ENCODE measurements at places on chromosomes 3 and 15.

- peak; percentile 4 for DNase-seq
These were observed 65.6 kb downstream of the ZBTB20 start for GRCh38 chr3:115081444-115081843.

GRCh38 chr3:123626881-123627280 lies 42.0 kb upstream of the HACD2 start:
- DNase-seq = no peak

DNA sequence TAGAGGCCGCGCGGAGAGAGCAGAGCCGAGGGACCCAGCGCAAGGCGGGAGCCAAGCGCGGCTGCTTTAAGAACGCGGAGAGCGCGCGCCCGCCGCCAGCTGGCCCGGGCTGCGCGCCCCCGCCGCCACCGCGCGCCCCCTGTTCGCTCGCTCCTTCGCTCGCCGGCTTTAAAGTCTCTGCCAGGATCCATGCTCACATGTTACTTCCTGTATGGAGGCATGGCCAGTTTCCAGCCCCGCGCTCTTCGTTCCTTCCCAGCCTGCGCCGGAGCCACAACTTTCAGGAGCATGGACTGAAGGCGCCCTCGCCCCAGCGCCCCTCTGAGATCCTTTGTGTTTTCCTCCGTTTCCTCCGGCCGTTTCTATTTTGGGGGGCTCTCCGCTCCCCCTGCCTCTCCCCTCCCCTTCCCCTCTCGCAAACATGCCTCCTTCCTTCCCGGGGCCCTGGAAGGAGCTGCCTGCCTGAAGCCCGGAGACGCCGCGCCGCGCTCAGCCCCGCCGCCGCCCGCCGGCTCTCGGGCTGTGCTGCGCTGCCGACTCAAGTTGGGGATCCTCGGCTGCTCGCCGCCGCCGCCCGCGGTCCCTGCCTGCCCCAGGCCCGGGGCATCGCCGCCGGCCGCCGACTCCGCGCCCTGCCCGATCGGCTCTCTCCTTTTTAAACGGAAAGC lies at the start of gene PTPRG:
PTPRG (plus strand) TSS at position 198 of the 668 bp plus-strand sequence. CDS start 717 bp downstream, outside the sequence.
- DNase-seq = peak; percentile 57

DNA sequence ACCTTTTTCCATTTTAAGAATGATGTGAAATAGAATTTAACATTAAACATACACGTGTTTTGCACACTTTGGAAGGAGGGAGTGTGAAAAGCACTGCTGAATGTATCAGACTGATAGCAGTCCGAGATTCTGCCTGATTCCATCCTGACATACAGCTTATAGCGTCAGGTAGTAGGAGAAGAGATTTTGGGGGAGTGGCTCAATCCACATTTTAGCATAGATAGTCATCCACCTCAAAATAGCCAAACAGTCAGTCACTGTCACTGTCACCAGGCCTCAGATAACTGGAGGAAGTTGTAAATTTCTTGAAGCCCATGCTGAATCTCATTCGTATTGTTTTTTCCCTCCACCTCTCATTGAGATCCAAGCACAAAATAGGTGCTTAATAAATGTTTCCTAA lies 35.4 kb upstream of the ARHGEF26 start:
- DNase-seq = no peak

DNA sequence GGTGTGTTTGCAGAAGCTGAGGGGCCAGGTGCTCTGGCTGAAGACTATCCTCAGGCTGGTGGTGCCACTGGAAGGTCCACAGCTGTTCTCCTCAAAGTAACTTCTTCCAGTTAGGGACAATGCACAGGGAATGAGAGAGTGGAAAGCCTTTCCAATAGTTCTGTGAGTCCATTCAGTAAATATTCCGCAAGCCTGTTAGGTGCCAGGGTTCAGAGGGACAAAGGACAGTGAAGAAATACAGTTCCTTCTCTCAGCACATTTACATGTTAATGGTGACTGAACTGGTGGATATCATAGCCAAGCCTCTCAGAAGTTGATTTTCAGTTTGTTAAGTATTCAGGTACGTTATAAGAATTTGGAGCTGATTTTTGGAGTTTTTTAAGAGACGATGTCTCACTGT lies 122.5 kb downstream of the C3orf70 start:
- DNase-seq = no peak

DNA sequence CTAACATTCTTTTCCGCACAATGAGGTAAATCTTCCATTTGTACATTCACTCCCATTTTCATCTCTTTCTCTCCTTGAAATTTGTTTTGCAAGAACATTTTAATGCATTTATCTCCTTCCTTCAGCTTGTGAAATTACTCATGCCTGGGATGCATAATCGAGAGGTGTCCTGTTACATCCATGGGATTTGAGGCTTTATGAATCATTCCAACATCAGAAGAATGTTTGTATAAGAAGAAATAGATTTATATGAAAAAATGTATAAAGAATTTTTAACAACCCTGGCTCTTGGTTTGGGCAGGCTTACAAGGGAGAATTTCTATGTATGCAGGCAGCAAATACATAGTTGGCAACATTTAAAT lies 93.2 kb upstream of the MBNL1 start:
- DNase-seq = no peak

GRCh38 chr3:146019508-146019907 lies 141.5 kb downstream of the PLOD2 start:
- DNase-seq = no peak

- no peak for DNase-seq
These were observed 319.6 kb upstream of the SEMA6D start for GRCh38 chr15:47397655-47398054.

DNA sequence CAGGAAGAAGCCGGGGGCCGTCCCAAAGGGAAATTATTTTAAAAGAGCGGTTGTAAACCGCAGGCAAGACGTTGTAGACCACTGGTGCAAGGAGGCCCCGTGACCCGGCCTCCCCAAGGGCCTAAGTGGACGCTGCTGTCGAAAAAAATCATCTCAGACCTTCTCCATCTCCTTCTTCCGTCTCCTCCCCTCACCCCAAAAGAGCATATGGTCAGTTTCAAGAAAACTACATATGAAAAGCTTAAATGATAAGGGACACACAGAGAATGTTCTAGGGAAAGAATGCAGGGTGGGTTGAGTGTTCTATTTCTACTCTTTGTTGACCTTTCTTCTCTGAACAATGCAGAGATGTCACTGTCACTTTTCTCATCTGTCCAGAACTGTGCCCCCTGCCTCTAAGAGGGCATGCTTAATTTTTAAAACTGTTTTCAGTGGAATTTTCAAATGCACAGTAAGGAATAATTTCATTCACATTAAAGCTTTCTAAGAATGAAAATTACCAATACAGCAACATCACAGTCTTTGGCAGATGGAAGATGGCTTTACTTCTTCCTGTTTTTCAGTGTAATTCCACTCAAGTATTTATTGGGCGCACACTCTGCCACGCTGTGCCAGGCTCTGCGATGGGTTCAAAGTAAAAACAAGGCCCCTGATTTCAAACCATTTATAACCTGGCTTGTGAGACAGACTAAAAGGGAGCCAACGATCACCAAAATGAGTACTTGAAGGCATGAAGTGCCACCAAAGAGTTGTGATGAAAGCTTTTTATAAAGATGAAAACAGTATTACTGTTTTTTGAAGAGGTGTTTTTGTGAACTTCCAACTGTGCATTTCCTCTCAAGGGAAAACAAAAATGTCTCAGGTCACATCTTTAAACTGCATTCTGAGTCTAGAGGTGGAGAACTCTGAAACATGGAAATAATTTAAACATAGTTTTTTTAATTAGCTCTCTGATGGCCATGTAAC lies 891 bp upstream of the TOP2B start:
- DNase-seq = no peak

GRCh38 chr3:157306502-157306901 lies 130.1 kb upstream of the PTX3 start:
- no peak for DNase-seq

DNA sequence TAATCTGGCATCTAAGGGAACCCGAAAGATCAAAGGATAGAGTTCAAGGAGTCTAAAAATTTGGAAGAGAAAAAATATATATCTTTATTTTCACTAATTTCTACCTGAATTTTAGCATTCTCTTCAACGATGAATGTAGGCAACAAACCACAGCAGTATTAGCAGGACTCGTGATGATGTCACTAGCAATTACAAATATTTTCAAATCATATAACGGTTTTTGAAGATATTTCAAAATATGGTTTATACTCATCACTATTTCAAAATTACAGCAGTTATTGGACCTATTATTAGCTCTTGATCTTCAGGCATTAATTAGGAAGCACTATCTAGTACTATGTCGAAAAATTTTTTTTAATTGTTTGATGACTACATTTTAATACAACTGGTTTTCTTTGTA lies 27.0 kb upstream of the ANKDD1A start:
- no peak for DNase-seq

- no peak for DNase-seq
These were observed 79.2 kb downstream of the SEMA5B start for GRCh38 chr3:122948408-122948807.

- DNase-seq = no peak
These were observed 11.0 kb upstream of the RAP2B start for GRCh38 chr3:153150991-153151390.

- DNase-seq = no peak
These were observed 21.2 kb downstream of the TFG start for GRCh38 chr3:100730524-100730923.

- DNase-seq = no peak
These were observed 43.4 kb downstream of the FBXO22 start for GRCh38 chr15:75947092-75947491.

GRCh38 chr15:79901958-79902357 lies 5.1 kb upstream of the MTHFS start:
- DNase-seq = no peak

- no peak for DNase-seq
These were observed 514.0 kb downstream of the OCA2 start for GRCh38 chr15:27585041-27585640.

DNA sequence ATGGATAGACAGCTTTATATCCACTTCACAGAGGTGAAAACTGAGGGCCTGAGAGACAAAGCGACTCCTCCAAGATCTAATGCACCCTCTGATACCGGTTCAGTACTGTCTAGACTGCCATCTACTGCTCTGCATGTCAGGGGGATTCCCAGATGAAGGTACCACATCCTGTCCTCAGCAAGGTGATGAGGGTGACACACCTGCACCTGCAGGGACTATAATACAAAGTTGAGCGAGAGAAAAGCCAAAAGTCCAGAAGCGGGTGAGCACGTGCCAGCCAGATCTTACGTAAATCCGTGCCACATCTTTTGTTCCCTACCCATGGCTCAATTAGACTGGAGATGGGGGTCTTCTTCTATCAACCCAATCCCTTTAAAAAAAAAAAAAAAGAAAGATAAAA lies 32.4 kb upstream of the HES1 start:
- DNase-seq = no peak

DNA sequence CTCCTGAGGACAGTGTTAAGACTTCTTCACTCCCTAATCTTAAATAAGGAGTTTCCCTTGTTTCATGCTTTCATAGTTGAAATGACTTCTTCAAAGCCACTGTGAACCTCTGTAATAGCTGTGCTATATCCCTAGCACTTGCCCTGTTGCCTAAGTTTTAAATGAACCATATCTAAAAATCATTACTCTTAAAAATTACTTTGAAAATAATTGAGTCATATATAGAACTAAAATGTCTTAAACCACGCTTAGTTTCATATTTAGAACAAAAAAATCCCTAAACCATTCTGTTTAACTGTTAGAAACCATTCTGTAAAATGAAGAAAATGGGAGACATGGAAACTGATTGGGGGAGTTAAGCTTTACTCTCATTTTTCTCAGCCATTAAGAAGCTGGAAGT lies 29.8 kb downstream of the DNAJC19 start:
- no peak for DNase-seq

DNA sequence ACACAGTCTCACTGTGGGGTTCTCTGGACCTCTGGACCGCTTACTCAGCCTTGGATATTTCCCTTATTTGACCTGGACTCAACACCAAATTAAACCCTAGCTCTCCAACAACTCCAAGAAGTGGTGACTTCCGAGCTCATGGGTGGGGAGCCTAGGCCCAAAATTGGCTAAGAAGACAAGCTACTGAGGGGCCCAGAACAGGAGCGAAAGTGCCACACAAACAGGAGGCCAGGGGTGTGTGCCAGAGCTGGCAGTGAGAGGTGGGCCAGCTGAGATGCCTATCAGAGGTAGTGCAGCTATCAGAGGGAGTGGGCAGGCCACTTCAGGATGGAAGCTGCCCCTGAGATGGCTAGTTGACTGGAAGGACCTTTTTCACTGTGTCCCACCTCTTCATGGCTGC lies 151.1 kb upstream of the PRR20G start:
- no peak for DNase-seq

DNA sequence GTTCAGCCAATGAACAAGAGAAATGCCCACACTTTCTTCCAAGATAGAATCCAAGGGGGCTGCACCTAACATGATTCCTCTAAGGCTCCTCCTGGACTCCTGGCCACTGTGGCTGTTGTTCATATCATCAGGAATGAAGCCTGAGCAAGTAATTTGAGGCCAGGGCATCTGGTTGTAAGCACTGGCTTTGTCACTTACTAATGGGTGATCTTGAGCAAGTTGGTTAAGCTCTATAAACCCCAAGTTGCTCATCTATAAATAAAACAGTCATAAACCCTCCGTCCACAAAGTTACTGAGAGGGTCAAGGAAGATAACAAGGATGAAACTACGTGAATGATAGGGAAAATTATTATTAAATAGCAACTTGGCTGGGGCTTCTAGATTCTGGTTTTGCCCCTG lies 58.3 kb downstream of the CDC25A start:
- no peak for DNase-seq

- DNase-seq = no peak
These were observed 61.3 kb downstream of the TBL1XR1 start for GRCh38 chr3:177135841-177136492.

GRCh38 chr3:102302020-102302419 lies 132.8 kb upstream of the ZPLD1 start:
- DNase-seq = no peak

DNA sequence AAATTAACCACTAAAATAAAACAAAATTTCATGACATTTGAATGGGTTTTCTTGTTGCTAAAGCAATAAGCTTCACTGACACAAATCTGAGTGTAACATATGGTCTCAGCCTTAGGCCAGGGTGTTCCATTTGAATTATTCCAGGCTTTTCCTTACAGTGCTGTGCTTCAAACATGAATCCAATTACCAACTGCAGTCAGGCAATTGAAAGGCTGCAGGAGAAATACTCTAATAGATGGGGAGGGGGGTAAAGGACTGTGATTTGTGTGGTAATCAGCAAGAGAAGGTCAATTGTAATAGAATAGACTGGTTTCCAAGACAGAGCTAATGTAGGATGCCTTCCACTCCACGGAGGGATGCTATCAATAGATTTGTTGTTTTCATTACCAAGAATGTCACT lies 466.7 kb downstream of the C3orf38 start:
- DNase-seq = peak; percentile 6

DNA sequence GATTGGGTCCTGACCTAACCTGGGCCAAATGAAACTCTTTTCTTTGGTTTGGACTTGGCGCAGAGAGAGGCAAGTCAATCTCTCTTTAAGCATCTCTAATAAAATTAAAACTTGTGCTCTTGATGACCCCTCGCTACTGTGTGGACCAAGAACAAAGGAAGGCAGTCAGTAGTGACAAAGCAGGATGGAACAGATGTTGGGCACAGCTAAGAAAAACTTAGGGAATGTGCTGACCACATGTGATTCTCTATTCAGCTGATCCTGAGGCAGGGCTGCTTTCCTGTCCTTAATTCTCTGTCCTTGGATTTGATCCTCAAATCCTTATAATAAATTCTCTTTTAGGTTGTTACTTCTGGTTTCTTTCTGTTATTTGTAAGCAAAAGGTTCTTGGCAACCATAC lies 259.9 kb downstream of the ZIC1 start:
- no peak for DNase-seq
